ENCODE measurements at places on chromosomes 2 and 18. TPM values are rescaled to one million over a fixed set of nuclear protein-coding genes. Genes with fewer than 3 reads are reported as not detected.

GRCh38 chr2:56185101-56185581 is 1.4 kb downstream of the CCDC85A start:
- peak overlapping the region; percentile 88 for H3K4me3 ChIP-seq
- H3K27ac ChIP-seq: no peak overlapping the region
- no peaks in the 10 kb centered on the region for H3K4me1 ChIP-seq
- no peaks in the 10 kb centered on the region for H3K36me3 ChIP-seq

DNA sequence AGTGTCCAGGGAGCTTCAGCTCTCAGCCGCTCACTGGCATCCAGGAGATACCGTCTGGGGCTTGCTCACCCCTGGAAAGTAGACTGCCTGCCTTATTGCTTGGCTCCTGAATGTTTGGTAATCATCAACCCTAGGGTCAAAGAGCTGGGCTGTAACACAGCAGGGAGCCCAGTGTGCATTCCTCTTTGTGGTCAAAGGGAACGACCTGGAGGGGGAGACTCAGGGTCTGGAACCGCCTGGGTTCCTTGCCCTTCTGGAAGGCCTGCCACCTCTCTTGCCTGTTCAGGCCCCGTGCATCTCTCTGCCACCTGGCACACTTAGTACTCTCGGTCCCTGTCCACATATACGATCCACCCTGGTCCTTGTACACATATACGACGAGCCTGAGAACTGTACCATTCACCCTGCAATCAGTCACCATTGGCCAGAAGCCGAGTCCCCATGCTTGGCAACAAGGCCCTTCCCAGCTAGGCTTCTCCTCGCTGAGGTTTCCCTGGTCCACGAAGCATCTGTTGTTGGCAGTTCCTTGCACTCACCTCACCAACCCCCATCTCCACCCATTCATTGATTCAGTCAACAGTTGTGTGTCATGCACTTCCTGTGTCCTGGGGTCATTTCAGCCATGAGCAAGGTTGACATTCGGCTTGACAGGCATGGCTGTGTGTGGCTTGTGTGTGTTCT is at the start of gene NAT8:
Gene NAT8 (minus strand): TSS at position 85 of the 681 bp plus-strand sequence. CDS start 794 bp downstream, outside the sequence.
- peaks cover 8% of the 10 kb centered on the region for H3K36me3 ChIP-seq
- no peaks in the 10 kb centered on the region for H3K27me3 ChIP-seq
- H3K4me1 ChIP-seq: no peaks in the 10 kb centered on the region
- H3K4me3 ChIP-seq: no peak within 1 kb of the TSS

GRCh38 chr2:38279201-38279600 is 97.9 kb downstream of the ATL2 start:
- no peak overlapping the region for H3K27ac ChIP-seq
- H3K36me3 ChIP-seq: peaks cover 10% of the 10 kb centered on the region
- H3K4me3 ChIP-seq: no peak overlapping the region
- H3K27me3 ChIP-seq: no peaks in the 10 kb centered on the region

GRCh38 chr2:138107288-138107687 is 143.0 kb downstream of the HNMT start:
- H3K27me3 ChIP-seq: no peaks in the 10 kb centered on the region
- H3K4me1 ChIP-seq: no peaks in the 10 kb centered on the region
- H3K36me3 ChIP-seq: no peaks in the 10 kb centered on the region
- DNase-seq: no peak
- H3K27ac ChIP-seq: no peak overlapping the region

The STEAP3 gene
- 15.9 TPM for total RNA-seq

DNA sequence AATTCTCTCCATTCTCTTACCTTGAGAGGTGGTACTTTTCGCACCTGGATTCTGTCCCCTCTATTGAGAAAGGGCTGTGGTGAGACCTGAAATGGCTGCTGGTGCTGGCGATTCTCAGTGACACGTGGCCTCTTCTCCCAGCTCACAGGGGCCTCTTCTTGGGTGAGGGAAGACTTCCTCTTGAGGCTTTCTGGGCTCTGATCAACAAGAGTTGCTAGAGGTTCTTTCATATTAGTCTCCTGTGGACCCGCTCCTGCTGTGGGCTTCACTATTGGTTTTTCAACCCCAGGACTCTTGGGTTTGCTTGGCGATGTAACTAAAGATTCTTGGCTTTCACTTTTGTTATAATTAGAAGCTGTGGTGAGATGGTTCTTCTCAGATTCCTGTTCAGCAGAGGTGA is 76.3 kb upstream of the DTNB start:
- H3K4me3 ChIP-seq: no peak overlapping the region
- H3K4me1 ChIP-seq: no peaks in the 10 kb centered on the region
- no peak overlapping the region for H3K27ac ChIP-seq
- H3K36me3 ChIP-seq: peaks cover 19% of the 10 kb centered on the region
- DNase-seq: no peak
- no peaks in the 10 kb centered on the region for H3K27me3 ChIP-seq

GRCh38 chr18:63905361-63905760 is 2.4 kb upstream of the SERPINB10 start:
- no peak for DNase-seq
- no peaks in the 10 kb centered on the region for H3K27me3 ChIP-seq
- peaks cover 8% of the 10 kb centered on the region for H3K36me3 ChIP-seq
- no peak overlapping the region for H3K4me3 ChIP-seq
- H3K4me1 ChIP-seq: no peaks in the 10 kb centered on the region

DNA sequence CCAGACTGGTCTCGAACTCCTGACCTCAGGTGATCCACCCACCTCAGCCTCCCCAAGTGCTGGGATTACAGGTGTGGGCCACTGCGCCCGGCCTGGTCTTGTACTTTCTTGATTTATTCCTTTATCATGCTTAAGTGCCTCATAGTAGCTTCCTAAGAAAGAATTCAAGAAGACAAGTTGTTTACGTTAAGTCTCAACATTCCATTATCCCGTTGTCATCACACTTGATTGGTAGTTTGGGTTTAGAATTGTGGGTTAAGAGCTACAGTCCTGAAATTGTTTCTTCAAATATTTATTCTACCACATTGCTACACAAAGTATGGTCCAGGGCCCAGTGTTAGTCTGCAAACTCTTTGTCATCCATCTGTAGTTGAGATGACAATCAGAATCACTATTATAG is 194.0 kb downstream of the VWC2L start:
- no peaks in the 10 kb centered on the region for H3K27me3 ChIP-seq
- no peak overlapping the region for H3K4me3 ChIP-seq
- H3K27ac ChIP-seq: no peak overlapping the region
- H3K4me1 ChIP-seq: no peaks in the 10 kb centered on the region
- no peak for DNase-seq
- no peaks in the 10 kb centered on the region for H3K36me3 ChIP-seq

GRCh38 chr2:24050041-24050979 is 769 bp downstream of the FKBP1B start:
- DNase-seq: peak; percentile 41
- H3K4me3 ChIP-seq: no peak overlapping the region
- no peak overlapping the region for H3K27ac ChIP-seq
- H3K27me3 ChIP-seq: no peaks in the 10 kb centered on the region

- H3K36me3 ChIP-seq: no peaks in the 10 kb centered on the region
- H3K4me3 ChIP-seq: peak overlapping the region; percentile 77
- H3K4me1 ChIP-seq: no peaks in the 10 kb centered on the region
- no peak overlapping the region for H3K27ac ChIP-seq
Measured at GRCh38 chr2:46298522-46299353, 1.5 kb downstream of the EPAS1 start.

DNA sequence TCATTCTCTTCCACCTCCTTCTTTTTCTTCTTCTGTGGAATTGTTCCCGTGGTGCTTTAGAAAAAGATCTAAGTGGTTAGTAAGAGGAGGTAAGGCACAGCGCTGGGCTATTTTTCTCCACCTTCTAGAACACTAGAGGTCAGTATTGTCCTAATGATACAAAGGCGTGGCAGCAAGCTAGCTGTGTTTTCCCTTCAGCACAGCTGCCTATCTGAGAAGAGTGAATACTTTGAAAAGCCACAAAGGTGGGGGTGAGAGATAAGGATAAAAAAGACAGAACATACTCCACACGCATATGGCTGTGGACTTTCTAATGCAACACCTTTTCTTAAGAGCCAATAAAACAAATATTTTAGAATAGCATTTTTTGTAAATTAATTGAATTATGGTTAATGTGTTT is 2.1 kb downstream of the CNTNAP5 start:
- no peak overlapping the region for H3K27ac ChIP-seq
- H3K36me3 ChIP-seq: no peaks in the 10 kb centered on the region
- peak; percentile 47 for DNase-seq
- H3K27me3 ChIP-seq: peaks cover 13% of the 10 kb centered on the region
- H3K4me3 ChIP-seq: no peak overlapping the region

DNA sequence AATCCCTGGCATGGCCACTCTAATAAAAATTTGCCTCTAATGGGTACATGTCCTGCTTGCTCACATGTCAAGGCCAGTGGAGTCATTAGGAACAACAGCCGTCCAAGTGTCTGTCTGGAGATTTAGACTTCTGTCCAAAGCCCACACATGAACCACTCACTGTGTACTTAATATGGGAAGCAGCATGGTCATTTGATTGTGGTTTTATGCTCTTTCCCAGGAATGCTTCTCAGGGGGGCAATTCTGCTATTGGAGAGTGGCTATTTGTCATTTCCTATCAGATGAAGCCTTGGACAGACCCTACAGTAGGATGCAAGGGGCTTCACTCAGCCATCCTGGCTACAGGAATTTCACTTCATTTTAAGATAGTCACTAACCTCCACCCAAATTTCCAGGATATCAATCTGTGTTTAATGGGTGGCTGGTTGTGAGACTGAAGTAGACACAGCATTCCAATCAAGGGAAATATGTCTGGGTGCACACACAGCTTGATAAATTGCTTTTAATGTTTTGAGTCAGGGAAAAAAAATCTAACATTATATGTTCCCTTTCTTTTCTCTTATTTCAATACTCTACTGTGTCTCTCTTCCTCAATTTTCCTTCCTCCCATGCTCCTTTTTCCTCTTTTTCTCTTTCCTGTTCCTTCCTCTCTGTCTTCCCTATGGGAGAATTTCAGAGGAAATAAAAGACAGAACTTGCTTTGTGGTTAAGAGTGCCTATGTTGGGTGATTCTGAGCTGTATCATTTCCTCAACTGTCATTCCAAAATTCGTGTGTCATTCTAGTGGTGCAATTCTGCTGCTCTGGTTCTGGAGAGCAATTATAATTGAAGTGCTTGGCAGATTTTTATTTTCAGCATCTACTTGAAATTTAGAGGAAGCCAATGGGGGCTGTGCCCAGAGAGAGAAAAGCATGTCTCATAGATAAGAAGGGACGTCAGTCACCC is 320.1 kb downstream of the OSR1 start:
- H3K27me3 ChIP-seq: no peaks in the 10 kb centered on the region
- no peak for DNase-seq
- no peak overlapping the region for H3K27ac ChIP-seq
- no peak overlapping the region for H3K4me3 ChIP-seq
- H3K36me3 ChIP-seq: no peaks in the 10 kb centered on the region

DNA sequence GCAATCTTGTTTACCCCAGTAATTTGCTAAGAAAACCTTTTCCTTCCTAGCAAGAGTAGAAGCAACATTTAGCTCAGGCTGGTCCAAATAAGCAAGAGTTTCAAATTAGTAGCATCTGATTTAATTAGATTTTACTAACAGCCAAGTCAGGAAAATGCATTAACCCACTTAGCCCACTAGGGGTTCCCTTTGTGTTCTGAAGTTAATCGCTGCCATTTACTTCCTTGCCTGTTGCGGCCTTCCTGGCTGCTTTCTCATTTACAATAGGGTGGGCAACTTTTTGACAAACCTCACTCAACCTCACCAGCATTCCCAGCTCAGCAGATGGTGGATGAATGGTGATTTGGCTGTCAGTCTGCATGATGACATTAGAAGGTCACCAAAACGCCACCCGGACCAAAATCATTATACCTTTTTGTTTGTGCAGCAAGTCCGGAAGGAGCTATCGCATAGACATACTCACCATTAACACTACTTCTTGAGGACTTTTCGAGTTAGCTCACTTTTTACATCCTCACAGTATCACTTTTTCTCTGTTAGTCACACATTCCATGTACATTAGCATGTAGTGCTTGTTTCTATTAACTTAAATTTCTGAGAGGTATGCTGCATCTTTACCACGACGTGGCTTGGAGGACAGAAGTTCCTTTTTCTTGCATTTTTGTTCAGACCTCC is 101.5 kb upstream of the SETBP1 start:
- no peaks in the 10 kb centered on the region for H3K27me3 ChIP-seq
- no peak overlapping the region for H3K27ac ChIP-seq
- H3K4me1 ChIP-seq: no peaks in the 10 kb centered on the region
- DNase-seq: peak; percentile 33
- no peak overlapping the region for H3K4me3 ChIP-seq

The MCFD2 gene
- total RNA-seq: 64.6 TPM

DNA sequence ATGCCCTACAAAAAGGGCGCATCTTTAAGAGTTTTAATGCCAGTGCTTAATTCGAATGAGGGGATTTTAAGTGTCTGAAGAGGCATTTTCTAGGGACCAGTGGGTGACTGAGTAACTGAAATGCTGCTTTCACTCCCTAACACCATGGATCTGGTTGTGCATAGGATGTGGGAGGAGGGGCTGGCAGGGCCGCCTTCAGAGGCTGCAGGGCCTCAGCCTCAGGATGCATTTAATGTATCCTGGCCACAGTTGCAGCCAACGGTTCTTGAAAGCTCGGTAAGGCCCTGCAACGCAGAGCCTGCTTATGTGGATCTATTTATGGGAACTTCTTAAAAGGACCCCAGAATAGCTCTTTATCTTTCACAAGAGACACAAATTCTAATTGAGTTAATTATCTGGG is 25.8 kb upstream of the IL18RAP start:
- no peaks in the 10 kb centered on the region for H3K4me1 ChIP-seq
- DNase-seq: no peak
- no peak overlapping the region for H3K27ac ChIP-seq
- no peaks in the 10 kb centered on the region for H3K27me3 ChIP-seq
- H3K4me3 ChIP-seq: no peak overlapping the region
- no peaks in the 10 kb centered on the region for H3K36me3 ChIP-seq

The SH2D6 gene
- total RNA-seq: 0.61 TPM

- H3K4me3 ChIP-seq: no peak overlapping the region
- no peaks in the 10 kb centered on the region for H3K27me3 ChIP-seq
- no peak for DNase-seq
- H3K36me3 ChIP-seq: peaks cover 7% of the 10 kb centered on the region
- no peak overlapping the region for H3K27ac ChIP-seq
- no peaks in the 10 kb centered on the region for H3K4me1 ChIP-seq
Measured at GRCh38 chr2:132374961-132375360, 41.6 kb upstream of the GPR39 start.

The ABHD1 gene
- 0.31 TPM for total RNA-seq
